Activated gamma-delta T cell treated with Interleukin-2 at 50 U/mL for 16 hours (primary cell): ENCODE measurements at places on chromosomes 4 and X.

DNA sequence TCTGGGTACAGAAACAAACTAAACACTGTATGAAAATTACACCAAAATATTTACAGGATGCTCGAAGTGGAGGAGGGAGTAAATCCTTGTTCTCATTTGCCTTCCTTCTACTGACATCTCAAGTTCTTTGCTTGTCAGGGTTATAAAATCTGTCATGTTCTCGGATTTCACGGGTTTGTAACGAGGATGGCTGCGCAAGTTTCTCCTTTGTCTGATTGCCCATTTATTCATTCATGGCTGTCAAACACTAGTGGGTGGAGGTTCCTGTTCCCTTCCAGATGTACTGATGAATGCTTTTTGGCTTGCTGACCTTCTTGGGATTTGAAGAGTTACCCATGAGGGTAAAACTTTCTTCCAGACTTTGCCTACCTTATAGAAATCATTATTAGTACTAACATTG lies 206.9 kb downstream of the SPCS3 start:
- no peak for DNase-seq

- DNase-seq: no peak
These were observed 118.4 kb upstream of the WDR17 start for GRCh38 chr4:175947117-175947722.

GRCh38 chrX:132171478-132171877 lies 43.7 kb upstream of the FRMD7 start:
- DNase-seq: no peak

DNA sequence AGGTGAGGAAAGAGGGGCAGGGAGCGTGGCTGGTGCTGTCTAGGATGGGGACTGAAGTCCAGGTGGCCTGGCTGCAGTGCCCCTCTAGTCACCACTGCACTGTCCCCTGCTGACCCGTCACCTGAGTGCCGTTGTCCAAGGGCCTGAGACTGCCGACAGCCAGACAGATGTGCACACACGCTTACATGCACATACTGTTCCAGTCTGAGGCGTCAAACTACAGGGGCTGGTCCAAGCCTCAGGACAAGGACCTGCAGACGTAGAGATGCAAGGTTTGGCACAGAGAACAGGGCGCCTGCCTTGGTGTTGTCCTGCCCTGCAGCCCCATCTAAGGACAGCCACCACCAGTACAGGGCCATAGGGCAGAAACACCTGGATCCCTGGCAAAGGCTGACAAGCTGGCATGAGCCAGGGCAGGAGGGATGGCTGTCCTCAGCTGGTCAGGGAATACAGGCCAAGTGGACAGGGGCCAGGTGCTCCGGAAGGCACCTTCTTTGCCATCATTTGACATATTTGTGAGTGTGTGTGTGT lies 1.7 kb downstream of the SLC2A9 start:
- no peak for DNase-seq

DNA sequence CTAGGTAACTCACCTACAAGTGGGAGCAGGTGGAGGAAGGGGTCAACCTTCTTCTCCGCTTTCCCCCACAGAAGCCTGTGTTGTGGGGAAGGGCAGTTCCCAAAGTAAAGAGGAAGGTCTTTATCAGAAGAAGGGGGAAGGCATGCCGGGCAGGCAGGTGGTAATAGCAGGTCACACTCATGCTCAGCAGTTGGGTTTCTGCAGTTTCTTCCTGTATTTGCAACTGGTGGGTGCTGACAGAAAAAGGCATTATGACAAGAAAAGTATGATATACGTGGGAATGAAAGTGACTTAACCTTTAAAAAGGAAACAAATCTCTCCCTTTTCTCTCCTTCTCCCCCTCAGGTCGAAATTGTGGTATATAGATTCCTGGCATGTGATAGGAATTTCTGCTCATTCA lies 3.7 kb downstream of the MTMR1 start:
- no peak for DNase-seq
